Stimulated activated CD4-positive, alpha-beta T cell treated with anti-CD3 and anti-CD28 coated beads, Interleukin-4, amount 100 ng/mL, for 1 hour (primary cell): ENCODE measurements at places on chromosomes 11 and 22.

DNA sequence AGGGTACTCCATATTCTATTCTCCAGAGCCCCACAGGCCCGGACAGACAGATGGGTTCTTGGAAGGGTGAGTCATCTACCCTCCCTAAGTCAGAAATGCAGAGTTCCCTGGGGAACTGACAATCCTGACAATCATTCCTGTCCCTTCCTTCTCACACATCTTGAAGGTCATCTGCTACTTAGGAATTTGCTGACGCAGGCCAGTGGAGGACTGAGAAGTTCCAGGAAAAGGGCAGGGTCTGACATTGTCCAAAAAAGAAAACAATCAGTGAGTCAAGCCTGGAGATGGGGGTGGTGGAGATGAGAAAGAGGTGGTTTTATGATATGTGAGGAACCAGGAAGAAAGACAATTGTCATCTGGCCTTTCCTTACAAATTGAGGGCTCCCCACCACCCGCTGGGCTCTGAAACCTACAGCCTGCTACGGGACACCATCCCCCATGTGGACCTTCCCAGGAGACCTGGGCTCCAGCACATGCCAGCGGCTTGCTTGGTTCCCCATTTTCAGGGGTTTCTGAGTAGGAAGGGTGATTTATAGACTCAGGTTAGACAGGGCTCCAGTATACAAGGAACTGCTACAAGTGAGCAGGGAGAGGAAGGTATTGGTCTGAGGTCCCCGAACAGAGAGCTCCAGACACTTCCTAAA is 12.9 kb downstream of the CD59 start:
- DNase-seq, result no peak

GRCh38 chr22:44304911-44305310 is 7.8 kb downstream of the SHISAL1 start:
- DNase-seq, result no peak

- DNase-seq, result no peak
Observed at GRCh38 chr11:12634329-12634728, 39.9 kb upstream of the TEAD1 start.

GRCh38 chr11:126834149-126834548 is 166.4 kb downstream of the KIRREL3 start:
- no peak for DNase-seq

DNA sequence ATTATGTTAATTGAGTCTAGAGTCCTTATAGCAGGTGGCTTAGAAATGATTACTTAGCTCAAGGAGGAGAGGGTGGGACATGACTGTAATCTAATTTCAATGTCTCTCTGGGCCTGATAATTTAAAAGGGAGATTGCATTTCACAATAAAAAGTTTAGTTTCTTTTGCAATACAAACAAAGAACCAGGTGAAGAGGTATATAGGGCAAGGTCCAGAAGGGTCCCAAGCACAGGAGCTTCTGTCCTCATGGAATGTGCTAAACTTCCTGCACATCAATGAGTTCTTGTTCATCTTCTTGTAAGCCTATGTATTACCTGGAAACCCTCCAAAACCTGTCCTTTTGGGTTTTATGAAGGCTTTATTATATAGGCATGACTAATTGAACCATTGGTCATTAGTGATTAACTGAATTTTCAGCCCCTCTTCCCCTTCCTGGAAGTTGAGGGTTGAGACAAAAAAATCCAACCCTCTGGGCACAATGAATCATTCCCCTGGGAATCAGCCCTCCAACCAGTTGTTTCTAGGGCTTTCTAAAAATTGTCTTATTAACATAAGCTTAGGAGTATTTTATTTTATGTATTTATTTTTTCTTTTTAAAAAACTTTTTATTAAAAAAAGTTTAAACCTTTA is 37.6 kb downstream of the MS4A2 start:
- DNase-seq, result no peak

GRCh38 chr11:58965246-58965985 is 26.1 kb downstream of the GLYATL1 start:
- no peak for DNase-seq

DNA sequence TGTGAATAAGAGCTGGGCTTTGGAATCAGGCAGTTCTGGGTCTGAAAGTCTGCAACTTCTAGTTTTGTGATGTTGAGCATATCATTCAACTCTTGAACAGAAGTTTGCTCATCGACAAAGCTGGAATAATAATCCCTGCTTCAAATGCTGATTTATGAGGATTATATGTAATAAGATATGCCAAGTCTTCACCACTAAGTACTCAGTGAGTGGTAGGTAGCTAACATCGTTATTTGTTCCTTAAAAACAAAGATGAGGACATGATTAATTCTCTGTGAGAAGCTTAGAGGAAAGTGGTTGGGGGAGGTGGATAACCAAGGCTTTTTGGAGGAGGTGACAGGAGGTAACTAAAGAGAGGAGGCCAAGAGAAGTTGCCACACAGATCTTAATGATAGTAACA is 96.5 kb downstream of the ME3 start:
- DNase-seq, result no peak

DNA sequence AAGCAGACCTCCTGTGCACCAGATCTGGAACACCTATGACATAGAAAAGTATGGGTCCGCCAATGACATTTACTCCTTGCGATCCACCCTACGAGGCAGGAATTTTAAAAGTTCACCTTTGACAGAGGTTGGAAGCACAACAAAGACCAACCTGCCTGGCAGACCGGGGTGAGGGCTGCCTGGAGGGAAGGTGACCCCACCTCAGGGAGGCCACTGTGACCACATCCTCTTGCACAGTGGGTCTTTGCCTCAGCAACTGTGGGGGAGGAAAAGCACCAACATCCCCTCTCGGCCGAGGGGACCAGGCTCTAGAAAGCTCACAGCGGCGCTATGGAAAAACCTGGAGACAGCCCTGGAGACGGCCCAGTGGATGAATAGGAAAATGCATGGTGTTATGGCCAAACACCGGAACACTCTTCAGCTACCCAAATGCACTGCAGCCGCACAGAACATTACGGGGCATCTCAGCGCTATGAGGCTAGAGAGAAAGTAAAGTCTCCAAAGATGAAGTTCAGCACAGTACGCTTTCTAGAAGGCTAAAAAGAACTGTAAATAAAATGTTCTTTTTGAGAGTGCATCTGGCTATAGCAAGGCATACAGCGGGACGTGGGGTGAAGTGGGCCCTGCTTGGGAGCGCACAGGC is 1.8 kb upstream of the SHISAL1 start:
- no peak for DNase-seq
